ENCODE measurements at places on chromosomes 3 and 15. TPM values are rescaled to one million over a fixed set of nuclear protein-coding genes. Genes with fewer than 3 reads are reported as not detected.

DNA sequence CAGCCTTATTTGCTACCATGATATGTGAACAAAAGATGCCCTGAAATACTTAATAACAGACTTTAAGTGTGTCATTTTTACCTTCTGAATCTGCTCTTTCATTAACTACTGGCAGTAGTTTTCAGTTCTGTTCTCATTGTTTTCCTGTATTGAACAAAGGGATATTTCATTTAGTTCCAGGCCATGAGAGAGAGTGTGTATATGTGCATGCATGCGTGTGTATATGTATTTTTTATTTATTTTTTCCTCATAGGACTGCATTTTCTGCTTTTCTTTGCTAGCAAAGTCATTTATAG is 46.8 kb upstream of the CRTC3 start:
- no peaks in the 10 kb centered on the region for H3K4me1 ChIP-seq
- no peaks in the 10 kb centered on the region for H3K27me3 ChIP-seq
- peaks cover 76% of the 10 kb centered on the region for H3K36me3 ChIP-seq
- DNase-seq, result no peak
- no peak overlapping the region for H3K27ac ChIP-seq

- no peak overlapping the region for H3K27ac ChIP-seq
- no peak overlapping the region for H3K4me3 ChIP-seq
- H3K36me3 ChIP-seq, result no peaks in the 10 kb centered on the region
Measured at GRCh38 chr3:141011232-141011996, 39.7 kb upstream of the SPSB4 start.

DNA sequence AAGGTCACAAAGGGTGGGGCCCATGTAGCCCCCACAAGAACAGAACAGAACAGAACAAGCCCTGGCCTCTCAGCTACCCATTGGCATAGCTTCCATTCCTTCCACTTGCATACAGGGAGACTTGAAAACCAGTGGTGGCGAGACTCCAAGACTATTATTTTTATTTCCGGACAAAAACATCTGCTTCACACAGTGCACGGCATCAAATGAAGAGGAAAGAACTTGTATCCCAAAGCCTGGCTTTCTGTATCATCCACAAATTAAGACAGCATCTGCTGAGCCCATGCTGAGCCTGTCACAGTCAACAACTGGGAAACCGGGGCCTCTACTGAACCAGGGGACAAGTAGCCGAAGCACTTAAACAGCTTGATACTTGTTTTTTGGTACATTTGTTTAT is 56.0 kb downstream of the CLEC3B start:
- H3K4me3 ChIP-seq, result no peak overlapping the region
- H3K4me1 ChIP-seq, result peaks cover 35% of the 10 kb centered on the region
- DNase-seq, result peak; percentile 77

GRCh38 chr3:116280130-116280740 is 165.1 kb downstream of the LSAMP start:
- no peak overlapping the region for H3K27ac ChIP-seq
- H3K4me1 ChIP-seq, result no peaks in the 10 kb centered on the region
- no peaks in the 10 kb centered on the region for H3K36me3 ChIP-seq
- no peaks in the 10 kb centered on the region for H3K27me3 ChIP-seq
- DNase-seq, result no peak
- H3K4me3 ChIP-seq, result no peak overlapping the region

The TTC21A gene
- 8.5 TPM for total RNA-seq

DNA sequence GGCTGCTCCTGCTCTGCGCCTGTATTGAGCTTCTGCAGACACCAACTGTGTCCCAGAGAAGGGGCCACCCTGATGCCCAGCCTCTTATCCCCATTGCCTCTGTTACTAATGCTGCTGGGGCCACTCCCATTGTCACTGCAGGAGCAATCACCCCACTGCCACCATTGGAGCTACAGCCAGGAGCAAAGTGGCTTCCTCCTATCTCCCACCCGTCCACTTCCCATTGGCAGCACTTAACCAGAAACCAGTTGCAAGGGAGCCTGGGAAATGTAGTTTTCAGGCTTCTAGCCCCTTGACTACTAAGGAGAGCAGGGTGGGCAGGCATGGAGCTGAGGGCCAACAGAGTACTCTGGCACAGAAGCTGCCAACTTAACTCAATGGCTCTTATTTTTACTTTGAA is 55.9 kb upstream of the KLF13 start:
- H3K36me3 ChIP-seq, result no peaks in the 10 kb centered on the region
- H3K27me3 ChIP-seq, result no peaks in the 10 kb centered on the region
- H3K4me3 ChIP-seq, result no peak overlapping the region
- H3K4me1 ChIP-seq, result no peaks in the 10 kb centered on the region
- DNase-seq, result peak; percentile 48

DNA sequence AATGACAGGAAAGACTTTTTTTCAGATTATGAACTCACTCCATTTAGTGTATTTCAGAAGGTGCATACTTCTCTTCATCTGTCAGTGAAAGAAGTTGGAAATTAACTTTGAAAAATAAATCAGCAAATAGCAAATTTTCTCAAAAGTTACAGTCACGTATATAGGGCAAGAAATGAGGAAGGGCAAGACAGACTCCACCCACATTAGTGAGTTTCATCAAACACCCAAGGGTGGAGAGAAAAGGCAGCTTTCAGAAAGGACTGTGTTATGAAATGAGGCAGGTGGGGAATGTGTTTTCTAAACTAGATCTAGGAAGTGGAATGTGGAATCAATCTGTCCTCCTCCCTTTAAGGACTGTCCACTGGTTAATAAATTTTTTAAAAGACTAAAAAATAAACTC is 2.9 kb downstream of the SLC22A13 start:
- DNase-seq, result no peak
- no peak overlapping the region for H3K27ac ChIP-seq

DNA sequence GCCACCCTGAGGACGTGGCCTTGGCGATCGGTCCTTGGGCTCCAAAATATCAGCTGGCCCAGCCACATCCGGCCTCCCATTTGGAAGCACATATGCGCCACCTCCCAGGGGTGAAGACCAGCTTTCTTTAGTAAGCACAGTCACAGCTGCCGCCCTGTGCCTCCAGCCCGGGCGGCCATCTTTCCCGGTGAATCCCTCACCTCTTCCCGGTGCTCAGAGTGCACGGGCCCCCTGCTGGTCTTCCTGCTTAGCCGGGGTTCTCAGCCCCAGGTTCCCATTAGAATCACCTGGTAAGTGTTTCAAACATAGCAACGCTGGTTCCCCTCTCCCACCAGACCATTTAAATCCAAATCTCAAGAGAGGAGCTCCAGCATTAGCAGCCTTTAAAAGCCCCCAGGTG is 232.2 kb downstream of the VPS13C start:
- no peak for DNase-seq
- no peaks in the 10 kb centered on the region for H3K4me1 ChIP-seq
- no peaks in the 10 kb centered on the region for H3K36me3 ChIP-seq
- no peak overlapping the region for H3K4me3 ChIP-seq
- peaks cover 15% of the 10 kb centered on the region for H3K27me3 ChIP-seq

DNA sequence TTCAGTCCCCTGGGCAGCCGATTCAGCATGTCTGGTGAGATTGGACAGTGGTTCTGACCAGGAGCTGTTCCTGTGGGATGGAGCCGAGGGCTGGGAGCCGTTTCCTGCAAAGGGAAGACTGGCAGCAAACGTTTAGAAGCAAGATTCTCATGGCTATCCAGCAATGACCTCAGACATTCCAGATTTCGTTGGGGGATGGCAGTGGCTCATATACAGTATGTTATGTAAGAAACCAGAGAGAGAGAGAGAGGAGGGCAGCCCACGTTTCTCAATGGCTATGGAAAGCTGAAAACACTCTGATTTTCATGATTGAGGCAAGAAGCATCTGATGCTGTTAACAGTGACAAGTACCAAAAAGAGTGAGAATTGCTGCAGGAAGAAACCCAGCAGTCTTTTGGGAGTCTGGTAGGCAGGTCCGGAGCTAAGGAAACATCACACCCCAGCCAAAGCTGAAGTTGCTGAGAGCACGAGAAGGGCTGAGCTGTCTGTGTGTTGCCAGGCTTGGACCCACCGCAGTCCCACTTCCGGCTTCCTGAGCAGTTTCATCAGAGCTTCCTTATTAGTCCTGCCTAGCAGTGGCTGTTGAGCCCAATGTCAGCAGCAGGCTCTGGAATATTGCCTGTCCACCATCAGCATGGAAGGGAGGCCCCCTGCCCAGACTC is 25.6 kb upstream of the VPS8 start:
- H3K4me1 ChIP-seq, result peaks cover 49% of the 10 kb centered on the region
- no peaks in the 10 kb centered on the region for H3K36me3 ChIP-seq
- DNase-seq, result peak; percentile 97
- peak overlapping the region; percentile 92 for H3K27ac ChIP-seq
- H3K4me3 ChIP-seq, result peak overlapping the region; percentile 47

Data from osteoblast (primary cell).